Vagina (tissue), 2 donors: ENCODE measurements at places on chromosomes 4 and X.

DNA sequence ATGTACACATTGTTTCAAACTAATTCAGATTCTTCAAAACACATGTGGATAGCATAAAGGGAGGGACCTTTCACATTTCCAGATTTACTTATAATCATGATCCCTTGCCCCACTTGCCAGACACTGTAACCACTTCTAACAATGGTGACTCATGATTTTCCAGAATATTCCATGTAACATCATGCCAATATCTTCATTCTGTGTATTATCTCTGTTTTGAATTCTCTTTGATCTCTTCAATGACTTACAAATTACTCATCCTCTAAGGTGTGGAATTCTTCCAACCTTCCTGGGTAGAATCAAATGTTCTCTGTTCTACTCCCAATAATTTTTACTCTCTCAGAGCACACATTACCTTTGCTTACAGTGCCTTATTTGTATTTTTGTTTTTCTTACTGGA, 517.1 kb downstream of the PCDH7 start:
- DNase-seq, result no peak

GRCh38 chr4:44725166-44725565, 1.2 kb downstream of the GNPDA2 start:
- no peak for DNase-seq

GRCh38 chr4:46441136-46441859, 51.4 kb upstream of the GABRA2 start:
- no peak for DNase-seq

GRCh38 chr4:135240796-135241195, 1039.2 kb upstream of the PABPC4L start:
- no peak for DNase-seq

- DNase-seq, result no peak
Observed at GRCh38 chrX:17021851-17022604, 75.6 kb downstream of the REPS2 start.

GRCh38 chr4:158837527-158838141, 68.8 kb downstream of the FNIP2 start:
- no peak for DNase-seq

- DNase-seq, result no peak
Observed at GRCh38 chr4:80071604-80072227, 1.3 kb downstream of the ANTXR2 start.

- DNase-seq, result no peak
Observed at GRCh38 chr4:25843340-25844097, 19.3 kb downstream of the SEL1L3 start.

DNA sequence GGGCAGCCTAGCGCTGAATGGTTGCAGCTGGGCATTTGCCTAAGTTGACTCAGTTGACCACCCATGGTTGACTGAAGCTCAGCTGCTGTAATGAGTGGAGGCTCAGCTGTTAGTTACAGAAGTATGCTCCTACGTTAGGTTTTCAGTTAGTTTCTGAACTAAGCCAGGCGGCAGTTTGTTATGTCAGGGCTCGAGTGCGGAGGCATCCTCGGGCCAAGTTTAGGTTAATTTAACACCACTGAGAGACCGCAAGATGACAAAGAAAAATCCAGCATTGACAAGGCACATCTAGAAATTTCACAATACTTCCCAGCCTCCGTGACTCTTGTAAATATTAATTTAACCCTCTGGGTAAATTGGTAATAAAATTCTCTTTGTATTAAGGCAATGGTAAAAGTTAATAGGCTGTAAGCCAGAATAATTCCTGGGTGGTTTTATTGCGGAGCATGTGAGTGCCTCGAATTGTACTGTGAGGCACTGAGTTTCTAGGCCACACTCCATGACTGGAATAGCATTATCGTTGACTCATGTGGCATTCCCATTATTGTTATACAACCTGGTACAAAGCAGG, 33.1 kb upstream of the CDKN2AIP start:
- no peak for DNase-seq

- no peak for DNase-seq
Observed at GRCh38 chr4:17332478-17332877, 179.4 kb downstream of the QDPR start.

DNA sequence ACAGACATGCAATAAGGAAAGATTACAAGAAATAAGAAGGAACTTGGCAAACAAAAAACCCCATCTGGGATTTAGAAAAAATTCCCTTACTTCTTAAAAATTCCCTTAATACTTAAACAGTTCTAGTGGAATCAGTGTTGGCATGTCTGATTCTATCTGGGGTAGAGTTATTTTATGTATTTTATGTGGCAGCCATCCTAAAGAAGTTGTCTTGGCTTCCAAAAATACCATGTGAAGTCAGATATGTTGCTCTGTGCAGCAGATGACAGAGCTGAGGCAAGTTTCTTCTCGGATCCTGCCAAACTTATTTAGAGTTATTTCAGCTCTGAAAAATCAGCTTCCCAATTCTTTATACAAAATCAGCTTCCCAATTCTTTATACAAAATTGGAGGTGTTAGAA, 14.7 kb downstream of the YY2 start:
- no peak for DNase-seq

- no peak for DNase-seq
Observed at GRCh38 chr4:2583517-2583916, 47.1 kb downstream of the FAM193A start.

DNA sequence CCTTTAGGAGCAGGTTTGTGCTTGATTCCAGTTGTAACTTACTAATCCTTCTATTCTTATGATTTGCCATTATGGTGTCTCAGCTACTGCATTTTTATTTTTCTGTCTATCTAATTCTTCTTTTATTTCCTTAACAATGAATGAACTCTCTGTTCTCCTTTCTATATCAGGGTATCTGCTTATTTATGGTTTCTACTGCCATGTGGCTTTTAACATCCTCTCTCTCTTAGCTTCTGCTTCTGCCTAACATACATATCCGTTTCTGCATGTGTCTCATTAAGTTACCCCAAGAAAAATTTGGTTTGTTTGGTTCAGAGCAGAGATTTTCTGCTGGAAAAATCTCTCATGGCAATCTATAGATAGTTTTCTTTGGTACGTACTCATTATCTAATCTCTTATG, 614.4 kb downstream of the RPA4 start:
- no peak for DNase-seq

GRCh38 chrX:84187533-84188319, at the start of gene RPS6KA6:
TSS of gene RPS6KA6 (minus strand) at chrX:84188199. CDS start at chrX:84187899, 300 bp downstream.
- DNase-seq, result no peak

DNA sequence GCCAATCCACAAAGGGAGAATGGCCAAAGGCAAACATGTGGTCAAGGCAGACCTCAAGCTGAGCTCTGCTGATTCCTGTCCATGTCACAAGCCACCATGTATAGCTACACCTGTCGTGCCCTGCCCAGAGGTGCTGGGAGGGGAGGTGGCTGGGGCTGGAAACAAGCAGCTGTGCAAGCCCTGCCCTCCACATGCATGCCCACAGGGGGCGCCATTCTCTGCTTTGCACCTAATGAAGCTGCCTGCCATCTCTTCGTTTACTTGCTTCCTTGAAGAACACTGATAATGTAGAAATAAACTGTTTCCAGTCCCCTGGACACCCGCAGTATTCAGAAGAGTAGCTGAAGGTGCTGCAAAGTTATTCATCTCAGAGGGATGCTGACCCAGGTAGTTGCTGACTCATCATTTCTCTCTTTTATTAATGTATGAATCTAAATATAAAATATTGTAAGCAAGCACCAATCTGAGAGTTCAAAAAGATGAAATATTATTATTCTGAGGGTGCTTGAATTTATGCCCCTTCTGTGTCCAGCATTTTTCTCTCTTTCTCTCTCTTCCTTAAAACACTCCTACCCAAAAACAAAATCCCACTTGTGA, 278.6 kb downstream of the ADGRA3 start:
- DNase-seq, result no peak

DNA sequence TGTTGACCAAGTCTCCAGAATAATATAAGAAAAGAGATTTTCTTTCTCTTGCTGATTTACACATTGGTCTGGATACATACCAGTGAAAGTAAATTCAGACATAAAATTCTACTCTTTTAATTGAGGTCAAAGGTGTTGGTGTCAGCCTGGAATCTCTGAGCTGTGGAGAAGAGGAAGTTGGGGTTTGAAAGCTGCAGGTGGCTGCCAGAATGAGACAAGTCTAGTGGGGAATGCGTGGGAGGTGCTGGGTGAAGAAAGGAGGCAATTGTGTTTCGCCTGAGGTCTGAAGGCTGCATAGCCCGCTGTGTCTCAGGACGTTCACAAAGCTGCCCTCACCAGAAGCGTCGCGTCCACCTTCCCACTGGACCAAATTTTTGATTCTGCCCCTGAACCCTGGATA, 31.2 kb downstream of the PHEX start:
- DNase-seq, result no peak

DNA sequence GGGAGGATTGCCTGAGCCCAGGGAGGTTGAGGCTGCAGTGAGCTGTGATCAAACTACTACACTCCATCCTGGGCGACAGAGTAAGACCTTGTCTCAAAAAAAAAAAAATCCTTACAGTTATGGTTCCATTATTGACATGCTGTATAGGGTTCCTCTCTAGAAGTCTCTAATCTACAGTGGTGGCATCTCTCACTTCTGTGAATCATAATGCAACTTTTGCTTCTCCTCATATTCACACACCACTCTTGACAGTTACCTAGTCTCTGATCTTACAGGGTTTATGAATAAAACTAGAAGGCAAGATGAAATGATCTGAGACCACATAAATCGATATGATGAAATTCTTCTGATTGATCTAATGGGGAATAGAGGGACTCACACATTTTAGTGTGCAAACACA, 40.6 kb downstream of the DOCK11 start:
- DNase-seq, result no peak

GRCh38 chr4:40256817-40257216, 60.0 kb downstream of the RHOH start:
- no peak for DNase-seq

DNA sequence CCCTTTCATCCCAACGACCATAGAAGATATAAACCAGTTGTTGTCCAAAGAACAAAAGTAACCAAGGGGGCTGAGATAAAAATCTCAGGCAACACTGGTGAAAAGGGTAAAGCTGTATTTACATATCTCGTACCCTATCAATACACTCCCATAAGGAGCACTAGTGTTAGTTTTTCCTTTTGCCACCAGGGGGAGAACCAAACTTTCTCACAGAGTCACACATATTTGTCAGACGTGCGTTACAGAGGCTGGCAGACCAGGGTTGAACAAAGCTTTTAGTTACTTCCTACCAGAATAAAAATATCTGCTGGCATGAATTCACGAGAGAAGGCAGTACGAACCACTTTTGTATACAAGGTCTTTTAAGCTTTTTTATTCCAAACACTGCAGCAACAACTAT, 88.3 kb downstream of the AMELX start:
- no peak for DNase-seq

DNA sequence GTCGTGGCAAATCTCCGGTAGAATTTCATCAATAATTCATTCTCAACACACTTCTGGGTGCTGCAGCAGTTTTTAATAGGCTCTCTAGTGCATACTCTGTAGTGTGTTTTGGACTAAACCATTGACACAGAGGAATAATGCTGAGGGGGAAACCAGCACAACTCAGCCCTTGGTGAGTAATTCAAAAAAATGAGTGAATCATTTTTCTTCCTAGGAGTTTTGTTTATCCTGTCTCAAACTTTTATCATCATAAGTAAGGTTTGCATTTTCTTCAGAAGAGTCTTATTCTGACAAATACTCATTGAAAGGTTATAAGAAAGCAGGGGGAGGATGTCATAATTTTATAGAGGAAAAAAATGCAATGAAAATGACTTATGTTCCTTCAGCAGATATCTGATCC, 2542.7 kb downstream of the PCDH7 start:
- no peak for DNase-seq

- DNase-seq, result no peak
Observed at GRCh38 chr4:147482281-147482680, 1.4 kb downstream of the EDNRA start.

- no peak for DNase-seq
Observed at GRCh38 chrX:6149060-6149872, 79.4 kb downstream of the NLGN4X start.

- no peak for DNase-seq
Observed at GRCh38 chr4:74376888-74377483, 12.0 kb downstream of the EREG start.

GRCh38 chrX:22177950-22178515, 94.7 kb upstream of the CBLL2 start:
- no peak for DNase-seq

GRCh38 chr4:148299337-148299736, 142.9 kb downstream of the NR3C2 start:
- DNase-seq, result no peak

DNA sequence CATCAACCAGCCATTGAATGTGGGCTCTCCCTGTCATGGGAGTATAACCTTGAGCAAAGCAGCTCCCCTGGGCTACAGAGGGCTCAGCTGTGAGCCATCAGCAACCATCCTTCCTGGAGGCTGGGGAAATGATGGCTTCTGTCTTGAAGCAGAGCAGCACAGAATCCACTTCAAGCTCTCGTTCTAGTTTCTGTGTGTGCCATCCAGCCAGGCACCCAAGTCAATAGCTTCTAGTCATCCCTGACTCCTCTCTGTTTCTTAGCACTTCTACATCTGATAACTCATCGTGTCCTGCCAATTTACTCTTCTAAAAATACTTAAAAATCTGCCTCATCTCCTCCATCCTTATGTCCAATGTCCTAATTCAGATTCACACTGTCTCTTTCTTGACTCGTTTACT, 42.2 kb upstream of the TSPAN5 start:
- DNase-seq, result no peak

- no peak for DNase-seq
Observed at GRCh38 chrX:20320461-20321159, 53.9 kb upstream of the RPS6KA3 start.

- no peak for DNase-seq
Observed at GRCh38 chrX:107504006-107504405, 54.6 kb downstream of the FRMPD3 start.

DNA sequence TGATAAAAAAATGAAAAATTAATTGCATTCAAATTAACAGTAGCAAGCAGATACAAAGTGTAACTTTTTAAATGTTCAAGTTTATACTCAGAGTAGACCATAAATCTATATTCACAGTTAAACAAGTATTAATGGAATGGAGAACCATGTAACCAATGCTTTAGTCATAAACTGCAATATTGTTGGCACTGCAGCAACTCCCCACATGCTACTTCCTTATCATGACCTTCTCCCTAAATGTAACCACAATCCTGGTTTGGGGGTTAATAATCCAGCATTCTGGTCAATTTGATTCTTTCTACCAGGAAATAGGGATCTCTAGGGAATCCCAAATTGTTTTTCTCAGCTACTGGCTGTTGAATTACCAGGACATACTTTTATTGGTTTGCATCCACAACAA, 223.9 kb upstream of the DCAF8L1 start:
- DNase-seq, result no peak

DNA sequence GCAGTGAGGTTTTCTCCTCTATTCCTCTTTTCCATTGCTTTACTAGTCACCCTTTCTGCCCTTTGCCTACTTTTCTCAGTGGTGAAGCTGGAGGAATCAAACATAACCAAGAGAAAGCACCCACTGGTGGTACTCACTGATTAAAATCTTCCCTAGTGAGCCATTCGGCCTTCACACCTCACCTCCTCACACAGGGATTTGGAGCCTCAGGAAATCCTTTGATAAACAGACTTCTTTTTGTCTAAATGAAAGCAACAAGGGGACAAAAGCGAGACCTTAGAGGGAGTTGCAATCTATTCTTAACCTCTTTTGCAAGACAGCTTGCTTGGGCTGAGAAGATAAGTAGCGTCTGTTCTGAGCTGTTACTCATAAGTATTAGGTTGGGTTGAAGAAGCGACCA, 572.6 kb downstream of the ZNF674 start:
- no peak for DNase-seq
